ENCODE measurements at places on chromosomes 12 and 14. TPM values are rescaled to one million over a fixed set of nuclear protein-coding genes. Genes with fewer than 3 reads are reported as not detected.

C1R gene
- 2.5 TPM for total RNA-seq

PDE3A gene
- total RNA-seq, result 1.1 TPM

GPR68 gene
- total RNA-seq, result 2.2 TPM

ARG2 gene
- 9.6 TPM for total RNA-seq

ZNF605 gene
- total RNA-seq, result 1.5 TPM

RIMKLB gene
- total RNA-seq, result 23.9 TPM

MMP19 gene
- 2.3 TPM for total RNA-seq

MUCL1 gene
- not detected for total RNA-seq

MSRB3 gene
- total RNA-seq, result 30.1 TPM

METTL25 gene
- total RNA-seq, result 6.9 TPM

ATL1 gene
- total RNA-seq, result 5.1 TPM

TEX52 gene
- not detected for total RNA-seq

GLIPR1L2 gene
- 0.05 TPM for total RNA-seq

CCDC175 gene
- total RNA-seq, result not detected

ANKRD33 gene
- total RNA-seq, result not detected

PMCH gene
- not detected for total RNA-seq

FAM186B gene
- not detected for total RNA-seq

OR4E2 gene
- total RNA-seq, result not detected

IFT81 gene
- 4.0 TPM for total RNA-seq

JKAMP gene
- total RNA-seq, result 55.7 TPM

STAC3 gene
- not detected for total RNA-seq

RIPK3 gene
- total RNA-seq, result 2.3 TPM

PPM1H gene
- total RNA-seq, result 1.5 TPM

FSCB gene
- total RNA-seq, result not detected

RNASE7 gene
- total RNA-seq, result not detected

TAS2R10 gene
- 0.13 TPM for total RNA-seq

SLC10A1 gene
- not detected for total RNA-seq

TRIP11 gene
- 13.6 TPM for total RNA-seq

C1RL gene
- total RNA-seq, result 15.5 TPM

RTL1 gene
- total RNA-seq, result not detected

PTPRO gene
- total RNA-seq, result 0.10 TPM

NR1H4 gene
- total RNA-seq, result not detected

TSPAN19 gene
- total RNA-seq, result not detected
